ENCODE measurements at places on chromosomes 3 and 15.

GRCh38 chr3:184134746-184135148, 411 bp upstream of the EIF2B5 start:
- no peak for DNase-seq

DNA sequence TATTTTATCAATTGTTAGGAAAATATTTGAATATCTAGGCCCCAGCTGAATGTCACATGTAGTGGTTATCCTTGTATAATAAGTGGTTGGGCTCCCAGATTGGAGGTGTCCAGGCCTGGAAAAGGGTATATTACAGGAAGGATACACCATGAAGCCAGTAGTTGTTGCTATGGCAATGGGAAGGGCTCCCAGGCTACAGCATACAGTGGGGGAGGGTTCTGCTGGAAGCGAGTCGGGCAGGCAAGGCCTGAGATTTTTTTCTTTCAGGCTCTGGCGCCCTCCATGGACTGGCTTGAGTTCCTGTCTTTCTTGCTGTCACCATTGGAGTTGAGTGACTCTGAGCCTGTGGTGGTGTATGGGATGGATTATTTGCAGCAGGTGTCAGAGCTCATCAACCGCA, 8.9 kb downstream of the ECE2 start:
- peak; percentile 87 for DNase-seq

DNA sequence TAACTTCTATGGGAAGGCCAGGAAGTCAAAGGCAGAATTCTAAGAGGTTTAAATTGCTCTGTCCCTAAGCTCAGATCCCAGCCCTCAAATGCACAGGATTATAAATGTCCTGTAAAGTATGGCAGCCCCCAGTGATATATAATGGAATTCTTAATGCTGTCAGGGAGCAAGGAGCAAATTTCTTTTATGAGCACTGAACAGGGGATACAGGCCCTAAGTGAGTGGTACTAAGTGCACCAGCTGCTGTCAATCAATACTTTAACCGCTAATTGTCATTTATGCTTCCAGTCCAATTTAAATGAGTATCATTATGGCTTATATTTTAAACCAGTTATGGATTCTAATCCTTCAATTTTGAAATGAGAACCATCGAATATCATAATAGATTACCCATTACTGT, 4.7 kb downstream of the SLC9A9 start:
- DNase-seq = no peak

GRCh38 chr15:22224241-22224671, 143.9 kb downstream of the OR4M2 start:
- DNase-seq = no peak

DNA sequence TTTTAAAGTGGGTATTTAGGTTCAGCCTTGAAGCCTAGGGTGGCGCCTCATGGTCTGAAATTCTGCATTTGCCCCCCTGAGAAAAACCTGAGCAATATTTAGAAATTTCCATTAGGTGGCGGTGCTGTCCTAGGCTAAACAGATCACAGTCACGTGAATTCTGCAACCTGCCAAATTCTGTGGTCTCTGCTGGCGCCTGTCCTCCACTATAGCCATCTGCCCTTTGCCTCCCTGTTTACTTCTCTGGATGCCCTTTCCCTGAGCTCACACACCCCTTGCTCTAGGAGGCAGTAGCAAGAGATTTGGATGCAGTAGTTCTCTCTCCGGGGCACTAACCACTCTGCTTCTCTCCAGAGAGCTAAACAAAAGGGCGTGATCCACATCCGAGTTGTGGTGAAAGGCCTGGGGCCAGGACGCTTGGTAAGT, 9.1 kb downstream of the MRPS11 start:
- peak; percentile 34 for DNase-seq

DNA sequence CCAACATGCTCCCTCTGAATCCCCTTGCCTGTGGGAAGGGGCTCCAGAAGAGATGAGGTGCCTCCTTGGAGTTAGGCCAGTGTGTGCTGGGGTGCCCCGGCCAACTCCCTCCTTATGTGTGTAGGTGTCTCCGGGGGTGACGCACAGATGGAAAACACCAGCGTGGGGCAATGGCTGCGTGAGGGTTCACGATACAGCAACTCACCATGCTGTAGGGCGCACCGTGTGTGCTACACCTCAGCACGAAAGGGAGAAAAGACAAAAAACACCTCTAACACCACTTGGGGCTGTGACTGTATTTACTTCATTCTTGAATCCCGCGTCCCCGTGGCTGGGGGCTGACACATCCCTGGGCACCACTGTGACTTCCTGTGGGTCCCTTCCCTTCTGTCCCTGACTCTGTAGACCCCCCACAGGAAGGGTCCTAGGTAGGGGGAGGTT, 1.6 kb upstream of the CALML4 start:
- DNase-seq = no peak

DNA sequence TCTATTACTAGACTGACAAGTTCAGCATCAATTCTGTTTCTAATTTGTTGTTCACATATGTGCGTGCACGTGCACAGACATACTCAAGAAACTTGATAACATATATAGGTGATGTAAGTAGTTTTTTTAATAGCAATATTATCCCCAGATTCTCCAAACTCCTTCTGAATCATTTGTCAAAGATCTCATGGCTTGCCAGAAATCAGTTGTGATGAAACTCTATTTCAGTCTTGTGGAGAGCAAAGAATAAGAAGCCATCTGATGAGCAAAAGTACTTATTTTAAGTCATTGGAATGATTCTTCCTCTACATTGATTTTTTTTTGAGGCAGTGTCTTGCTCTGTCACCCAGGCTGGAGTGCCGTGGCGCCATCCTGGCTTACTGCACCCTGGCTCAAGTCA, 167.0 kb upstream of the TBL1XR1 start:
- no peak for DNase-seq

DNA sequence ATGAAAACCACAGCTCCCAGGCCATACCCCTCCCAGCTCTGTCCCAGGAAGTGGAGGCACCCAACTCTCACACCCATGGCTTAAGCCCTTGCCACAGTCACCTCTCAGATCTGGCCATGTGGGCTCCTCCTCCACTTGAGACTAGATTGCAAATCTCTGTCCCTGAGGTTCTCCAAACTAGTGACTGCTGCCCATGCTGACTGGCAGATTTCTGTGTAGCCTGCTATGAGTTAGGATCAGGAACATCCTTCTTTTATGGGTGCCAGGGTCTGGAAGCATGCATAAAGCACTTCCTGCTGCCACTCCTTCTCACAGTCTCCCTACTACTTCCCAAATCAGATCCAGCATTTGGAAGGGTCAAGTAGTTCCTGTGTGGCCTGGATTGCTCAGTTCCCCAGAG, 59.6 kb upstream of the GOLIM4 start:
- DNase-seq = no peak

- DNase-seq = no peak
Observed at GRCh38 chr3:194352667-194353246, 1.6 kb upstream of the CPN2 start.

GRCh38 chr3:66001626-66002025, 37.1 kb downstream of the MAGI1 start:
- DNase-seq = no peak

DNA sequence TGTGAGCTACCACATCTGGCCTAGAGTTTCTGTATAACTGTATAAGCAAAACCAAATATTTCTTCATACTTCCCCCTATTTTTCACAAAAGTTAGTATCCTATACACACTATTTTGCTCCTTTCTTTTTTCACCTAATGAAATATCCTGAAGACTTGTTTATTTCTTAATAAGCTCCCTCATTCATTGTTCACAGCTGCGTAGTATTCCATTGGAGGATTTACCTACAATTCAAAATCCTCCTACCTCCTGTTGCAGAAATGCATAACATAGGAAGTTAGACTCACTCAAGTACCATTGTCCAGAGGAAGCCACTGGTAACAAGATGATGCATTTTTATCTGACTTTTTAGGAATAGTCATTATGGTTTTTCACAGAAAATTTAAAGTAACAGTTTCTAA, 29.6 kb upstream of the TBC1D21 start:
- no peak for DNase-seq

DNA sequence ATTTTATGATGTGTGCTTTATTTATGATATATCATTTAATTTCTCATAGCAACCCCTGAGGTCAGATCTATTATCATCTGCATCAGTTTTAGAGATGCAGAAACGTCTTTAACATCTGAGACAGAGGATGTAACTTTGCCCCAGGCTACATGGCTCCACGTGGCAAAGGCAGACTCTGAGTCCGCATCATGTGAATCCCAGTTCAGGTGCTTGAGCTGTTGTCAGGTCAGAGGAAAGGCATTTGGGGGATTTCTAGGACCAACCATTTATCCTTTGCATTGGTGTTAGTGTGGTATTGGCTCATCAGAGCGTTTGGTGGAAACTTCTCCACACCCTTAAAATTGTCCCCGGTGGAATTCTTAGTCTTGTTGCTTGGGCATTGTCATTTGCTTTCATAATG, 10.8 kb downstream of the CACNA2D3 start:
- DNase-seq = no peak

DNA sequence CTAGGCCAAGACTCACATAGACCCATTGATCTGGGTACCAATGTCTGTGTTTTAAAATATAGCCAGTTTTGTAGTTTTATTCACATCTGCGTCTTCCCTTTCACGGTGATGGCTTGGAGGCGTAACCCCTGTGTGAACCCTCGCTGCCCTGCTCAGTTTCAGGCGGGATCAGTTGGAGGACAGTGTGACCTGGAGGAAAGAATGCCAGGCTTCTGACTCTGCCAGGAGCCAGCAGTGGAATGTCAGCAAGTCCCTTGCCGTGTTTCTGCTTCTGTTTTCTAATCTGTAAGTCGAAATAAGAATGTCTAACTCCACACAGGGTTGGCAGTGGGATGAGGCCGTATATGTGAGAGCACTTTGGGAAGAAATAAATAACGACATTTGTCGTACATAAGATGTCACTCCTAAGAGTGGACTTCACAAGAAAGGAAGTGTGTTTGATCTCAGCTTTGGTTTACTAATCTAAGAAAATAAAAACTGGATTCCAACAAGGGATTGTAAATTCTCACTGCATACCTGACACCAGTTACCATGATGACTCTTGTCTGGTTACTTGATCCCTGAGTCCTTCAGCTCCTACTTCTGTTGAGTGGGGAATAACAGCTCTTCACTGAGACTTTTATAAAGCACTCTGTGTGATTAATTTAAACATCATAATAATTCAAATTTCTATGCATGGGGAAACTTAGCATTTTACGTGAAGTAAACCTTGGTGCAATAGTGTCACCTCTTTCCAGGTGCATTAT, 6.3 kb upstream of the CA12 start:
- no peak for DNase-seq

Measured in right hindlimb (tissue), 1 donor.